ENCODE measurements at places on chromosomes 2 and 18.

- DNase-seq, result no peak
Observed at GRCh38 chr2:17912266-17912691, 33.8 kb downstream of the KCNS3 start.

GRCh38 chr2:45653122-45653913, 1.8 kb downstream of the PRKCE start:
- DNase-seq, result no peak

GRCh38 chr2:140641163-140641562, 1489.7 kb downstream of the LRP1B start:
- no peak for DNase-seq

GRCh38 chr2:95056044-95056443, 30.5 kb downstream of the MAL start:
- no peak for DNase-seq

GRCh38 chr18:59665057-59666006, 31.9 kb downstream of the CCBE1 start:
- DNase-seq, result no peak

- no peak for DNase-seq
Observed at GRCh38 chr2:233142355-233142897, 82.3 kb downstream of the INPP5D start.

- DNase-seq, result no peak
Observed at GRCh38 chr2:127086990-127087790, 19.8 kb downstream of the BIN1 start.

DNA sequence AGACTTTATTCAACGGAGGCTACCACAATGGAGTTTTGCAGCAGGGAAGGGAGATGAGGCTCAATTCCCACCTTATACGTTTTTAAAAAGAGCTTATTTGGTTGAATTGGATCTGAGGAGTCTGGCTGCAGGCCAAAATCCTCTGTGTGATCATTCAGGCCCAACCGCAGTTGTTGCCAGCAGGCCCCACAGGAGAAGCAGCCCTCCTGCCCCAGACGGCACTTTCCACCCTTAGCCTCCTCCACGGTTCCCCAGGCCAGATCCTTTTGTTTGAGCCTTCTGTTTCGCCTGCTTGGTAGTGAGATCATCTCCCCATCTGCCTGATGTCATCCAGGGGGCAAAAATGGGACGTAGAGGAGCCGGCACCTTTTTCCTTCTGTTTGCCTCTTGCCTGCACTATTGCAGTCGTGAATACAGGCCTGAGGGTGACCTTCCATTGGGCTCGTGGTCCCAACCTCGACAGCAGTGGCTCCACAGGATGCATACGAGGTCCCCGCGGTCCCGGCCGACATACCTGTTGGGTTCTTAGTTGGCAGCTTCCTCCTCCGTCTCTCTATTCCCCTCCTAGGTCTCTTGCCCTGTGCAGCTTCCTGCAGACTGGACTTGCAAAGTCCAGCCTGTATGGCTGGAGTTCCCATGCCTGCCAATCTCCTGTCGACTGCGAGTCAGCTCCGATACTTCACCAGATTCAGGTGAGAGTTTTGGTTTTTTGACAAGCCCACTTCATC, 9.3 kb upstream of the GPR35 start:
- DNase-seq, result no peak

GRCh38 chr2:231336700-231337099, 58.8 kb upstream of the B3GNT7 start:
- no peak for DNase-seq

DNA sequence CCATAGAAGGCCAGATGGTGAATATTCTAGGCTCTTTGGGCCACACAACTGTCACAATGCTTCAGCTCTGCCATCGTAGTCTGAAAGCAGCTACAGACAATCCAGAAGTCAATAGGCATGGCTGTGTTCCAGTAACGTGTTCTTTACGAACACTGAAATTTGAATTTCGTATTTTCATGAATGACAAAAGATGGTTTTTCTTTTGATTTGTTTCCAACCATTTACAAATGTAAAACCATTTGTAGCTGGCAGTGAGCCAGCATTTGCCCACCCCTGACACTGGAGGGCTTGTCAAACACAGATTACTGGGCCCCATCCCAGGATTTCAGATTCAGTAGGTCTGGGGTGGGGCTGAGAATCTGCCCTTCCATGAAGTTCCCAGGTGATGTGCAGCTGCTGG, 83.0 kb upstream of the ATG16L1 start:
- no peak for DNase-seq

DNA sequence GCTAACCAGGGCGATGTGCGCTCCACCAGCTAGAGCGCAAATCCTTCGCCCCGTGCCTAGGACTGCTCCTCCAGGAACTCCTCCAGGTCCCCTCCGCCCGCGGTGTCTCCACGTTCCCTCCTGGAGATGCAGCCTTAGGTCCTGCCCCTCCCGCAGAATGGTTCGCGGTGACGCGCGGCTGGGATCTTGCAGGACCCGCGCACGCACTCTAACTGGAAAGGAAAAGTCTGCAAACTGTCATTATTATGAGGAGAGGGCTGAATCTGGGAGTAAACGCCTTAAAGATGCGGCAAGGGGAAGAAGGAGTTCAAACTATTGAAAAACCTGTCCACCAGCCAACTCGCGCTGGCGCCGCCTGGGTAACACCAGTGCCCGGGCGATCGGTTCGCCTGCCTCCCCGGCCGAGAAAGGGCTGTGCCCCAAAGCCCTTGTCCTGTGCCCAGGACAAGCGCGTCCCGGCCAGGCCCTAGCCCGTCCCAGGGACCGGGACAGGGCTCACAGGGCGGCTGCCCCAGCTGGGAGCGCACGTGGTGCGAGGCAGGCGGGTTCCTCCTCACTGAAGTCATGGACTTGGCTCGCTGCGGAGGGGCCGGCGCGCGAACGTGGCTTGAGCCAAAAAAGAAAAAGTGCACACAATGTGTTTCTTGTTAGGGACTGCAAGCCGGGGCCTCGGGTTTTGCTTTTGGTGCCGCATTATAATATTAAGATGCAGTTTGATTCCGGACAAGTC, 5.5 kb upstream of the ID2 start:
- DNase-seq, result no peak

DNA sequence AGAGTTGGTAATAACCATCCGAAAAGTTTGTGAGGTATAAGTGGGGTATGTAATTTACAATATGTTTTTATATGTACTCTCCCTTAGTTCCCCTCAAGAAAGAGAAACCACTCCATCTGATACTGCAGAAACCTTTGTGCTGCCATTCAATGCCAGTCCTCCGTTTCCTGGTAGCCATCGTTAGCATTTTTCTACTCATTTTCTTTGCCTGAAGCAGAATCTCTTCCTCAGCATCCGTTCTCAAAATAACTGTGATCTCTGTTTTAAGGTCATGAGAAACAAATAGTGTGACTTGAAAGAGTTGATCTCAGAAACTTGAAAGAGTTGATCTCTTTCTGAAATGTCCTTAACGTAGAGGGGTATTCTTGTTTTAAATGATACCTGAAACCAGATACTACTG, 996 bp downstream of the PTCD3 start:
- no peak for DNase-seq

DNA sequence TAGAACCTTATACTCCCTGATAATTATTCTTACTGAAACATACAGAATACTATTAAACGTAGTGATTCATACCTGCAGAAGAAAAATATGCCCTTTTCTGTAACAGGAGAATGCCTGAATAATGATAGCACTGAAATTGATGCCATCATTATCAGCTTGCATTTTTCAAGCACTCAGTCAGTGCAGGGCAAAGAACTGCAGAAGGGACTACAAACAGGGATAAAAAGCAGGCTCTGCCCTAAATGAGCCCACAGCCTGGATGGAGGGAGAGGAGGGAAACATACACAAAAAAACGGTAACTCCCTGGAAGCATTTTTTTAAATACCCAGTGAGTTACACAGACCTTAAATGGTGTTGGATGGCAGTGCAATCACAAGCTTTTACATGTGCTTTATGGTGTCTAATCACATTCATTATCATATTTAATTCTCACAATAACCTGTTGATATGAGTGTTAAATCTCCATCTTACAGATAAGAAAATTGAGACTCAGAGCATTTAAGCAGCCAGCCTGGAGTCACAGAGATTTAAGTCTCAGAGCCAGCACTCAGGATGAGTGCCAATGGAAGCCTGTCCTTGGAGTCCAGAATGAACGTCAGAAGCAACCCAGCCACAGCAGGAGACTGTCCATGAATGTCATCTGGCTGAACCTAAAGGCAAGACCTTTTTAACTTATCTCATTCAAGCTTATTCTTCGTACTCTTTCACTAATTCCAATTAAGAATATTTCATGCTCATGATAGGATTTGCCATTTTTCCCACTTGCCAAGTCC, 139.3 kb upstream of the CTNNA2 start:
- no peak for DNase-seq

GRCh38 chr2:65922030-65922429, 489.6 kb upstream of the SPRED2 start:
- no peak for DNase-seq

DNA sequence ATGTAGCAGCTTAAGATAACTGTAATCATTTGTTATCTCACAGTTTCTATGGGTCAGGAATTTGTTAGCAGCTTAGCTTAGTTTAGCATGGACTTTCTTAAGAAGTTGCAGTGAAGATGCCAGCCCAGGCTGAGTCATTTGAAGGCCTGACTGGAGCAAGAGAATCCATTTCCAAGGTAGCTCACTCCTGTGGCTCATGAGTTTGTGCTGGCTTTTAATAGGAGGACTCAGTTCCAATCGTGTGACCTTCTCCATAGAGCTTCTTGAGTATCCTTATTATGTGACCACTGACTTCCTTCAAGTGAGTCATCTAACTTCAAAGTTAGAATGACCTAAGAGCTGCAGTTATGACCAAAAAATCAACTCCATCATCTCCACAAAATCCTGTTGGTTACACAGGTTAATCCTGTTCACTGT, 1.4 kb downstream of the GPATCH11 start:
- DNase-seq, result no peak

- DNase-seq, result no peak
Observed at GRCh38 chr2:127862228-127862627, 4.3 kb upstream of the POLR2D start.

DNA sequence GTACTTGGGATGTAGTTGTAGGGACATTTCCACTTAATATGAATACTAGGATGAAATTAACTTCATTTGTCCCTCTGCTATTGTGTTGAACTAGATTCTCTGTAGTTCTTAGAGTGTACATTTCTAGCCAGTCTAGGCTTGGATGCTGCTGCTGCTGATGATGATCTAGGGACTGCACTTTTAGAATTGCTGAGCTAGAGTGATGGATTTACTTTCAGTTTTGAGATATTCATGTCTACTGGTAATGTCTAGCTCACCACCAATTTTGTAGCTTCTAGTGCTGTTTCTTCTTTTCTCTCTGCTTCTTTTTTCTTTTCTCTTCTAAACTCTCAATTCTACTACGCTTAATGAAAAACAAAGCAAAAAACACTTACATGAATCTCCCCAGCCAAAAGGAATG, 49.4 kb downstream of the MRPS9 start:
- DNase-seq, result no peak

DNA sequence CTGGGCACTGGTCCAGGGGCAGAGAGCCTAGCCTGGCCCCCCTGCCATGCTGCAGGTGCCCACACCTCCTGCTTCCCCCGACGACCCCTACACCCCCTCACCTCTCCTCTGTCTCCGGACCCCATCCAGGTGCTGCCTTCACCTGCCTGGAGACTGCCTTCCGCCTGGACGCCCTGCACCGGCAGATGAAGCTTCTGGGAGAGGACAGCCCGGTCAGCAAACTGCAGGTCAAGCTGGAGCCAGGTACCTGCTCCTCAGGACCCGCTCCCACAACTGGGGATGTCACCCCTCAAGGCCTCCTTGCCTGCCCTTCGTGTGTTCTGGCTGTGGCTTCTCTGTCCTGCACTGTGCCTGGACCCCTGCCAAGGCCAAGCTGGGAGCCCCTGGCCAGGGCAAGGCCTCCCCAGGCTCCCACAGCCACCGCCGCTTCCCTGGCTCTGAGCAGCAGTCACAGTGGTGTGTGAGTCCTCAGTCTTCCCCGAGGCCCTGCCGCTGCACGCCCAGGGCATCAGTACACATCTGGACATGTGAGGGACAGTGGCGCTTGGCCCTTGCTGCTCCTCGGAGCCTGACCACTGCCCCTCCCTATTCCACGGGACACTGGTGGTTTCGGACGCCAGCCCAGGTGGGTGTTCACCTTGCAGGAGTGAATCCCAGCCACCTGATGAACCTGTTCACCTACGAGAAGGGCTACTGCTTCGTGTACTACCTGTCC, 6.3 kb downstream of the RNPEPL1 start:
- DNase-seq, result no peak

DNA sequence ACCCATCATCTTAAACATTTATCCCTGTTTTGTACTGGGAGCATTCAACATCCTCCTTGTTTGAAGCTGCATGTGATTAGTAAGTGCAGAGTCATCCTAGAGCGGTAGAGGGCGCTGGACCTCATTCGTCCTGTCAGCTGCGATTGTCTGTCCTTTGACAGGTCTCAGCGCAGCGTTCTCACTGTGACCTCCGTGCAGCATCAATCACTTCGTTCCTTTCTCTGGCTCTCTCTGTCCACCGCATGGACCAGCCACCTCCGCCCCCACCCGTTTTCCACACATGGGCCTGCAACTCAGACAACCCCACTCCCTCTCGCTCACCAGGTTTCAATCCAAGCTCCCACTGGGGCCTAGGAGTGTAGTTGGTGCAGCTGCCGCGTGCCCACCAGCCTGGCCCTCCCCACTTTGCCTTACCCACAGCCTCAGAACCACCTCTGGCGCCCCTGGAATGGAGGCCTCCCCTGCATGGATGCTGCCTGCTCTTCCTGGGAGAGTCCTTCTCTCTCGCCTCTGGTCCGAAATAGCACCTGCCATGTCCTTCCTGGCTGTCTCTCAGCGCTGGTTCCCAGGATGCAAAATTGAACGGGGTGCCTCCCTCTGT, 90.5 kb downstream of the NDUFA10 start:
- DNase-seq, result no peak

DNA sequence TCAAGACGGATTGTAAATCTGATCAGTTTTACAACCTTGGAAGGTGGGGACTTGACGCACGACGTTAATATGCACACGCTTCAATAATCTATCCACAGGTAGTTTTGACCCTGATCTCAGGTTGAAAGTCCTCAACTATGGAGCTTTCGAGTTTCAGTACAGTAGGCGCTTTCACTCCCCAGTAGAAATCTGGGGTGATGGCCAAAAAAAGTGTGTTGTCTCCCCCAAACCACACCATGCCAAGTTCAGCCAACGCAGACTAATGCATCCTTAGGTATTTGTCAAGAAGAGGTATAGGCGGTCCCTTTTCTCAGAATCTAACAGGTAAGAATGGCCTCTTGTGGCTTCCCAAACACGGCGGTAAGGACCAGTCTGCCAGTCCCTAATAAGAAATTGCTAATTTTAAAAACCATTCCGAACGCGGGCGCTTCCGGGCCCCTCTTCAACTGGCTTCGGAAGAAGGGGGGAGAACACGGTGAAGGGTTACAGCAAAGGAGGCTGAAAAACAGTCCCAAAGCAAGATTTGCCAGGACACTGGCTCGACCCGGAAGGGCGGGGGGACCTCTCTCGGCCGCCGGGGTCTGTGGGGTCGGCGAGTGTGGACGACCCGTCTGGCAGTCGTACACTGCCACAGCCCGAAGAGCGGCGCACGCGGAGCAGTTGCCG, 659 bp downstream of the FAM210A start:
- DNase-seq, result no peak

All from stimulated activated CD8-positive, alpha-beta memory T cell treated with anti-CD3 and anti-CD28 coated beads, Interleukin-4, amount 100 ng/mL, for 1 hour (primary cell).